ENCODE measurements at places on chromosomes 12 and 14.

DNA sequence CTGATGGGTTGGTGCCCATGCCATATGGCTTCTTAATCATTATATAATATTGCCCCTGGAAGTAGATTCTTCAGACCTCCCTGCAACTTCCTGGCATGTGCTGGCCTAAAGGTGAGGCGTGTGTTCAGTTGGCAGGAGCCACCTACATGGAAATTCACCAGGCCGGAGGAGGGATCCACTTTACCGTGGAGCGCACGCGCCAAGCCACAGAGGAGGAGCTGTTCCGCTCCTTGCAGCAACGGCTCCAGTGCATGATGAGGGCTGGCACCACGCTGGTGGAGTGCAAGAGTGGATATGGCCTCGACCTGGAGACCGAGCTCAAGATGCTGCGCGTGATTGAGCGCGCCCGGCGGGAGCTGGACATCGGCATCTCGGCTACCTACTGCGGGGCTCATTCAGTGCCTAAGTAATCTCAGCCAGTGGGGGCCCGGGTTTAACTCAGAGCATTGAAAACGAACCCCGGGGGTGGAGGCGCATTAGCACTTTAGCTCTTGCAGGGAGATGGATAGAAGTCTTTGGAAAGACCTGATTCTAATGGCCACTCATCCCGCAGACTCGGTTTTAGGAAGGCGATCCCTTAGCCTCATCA is 13.5 kb downstream of the AMDHD1 start:
- DNase-seq: no peak

DNA sequence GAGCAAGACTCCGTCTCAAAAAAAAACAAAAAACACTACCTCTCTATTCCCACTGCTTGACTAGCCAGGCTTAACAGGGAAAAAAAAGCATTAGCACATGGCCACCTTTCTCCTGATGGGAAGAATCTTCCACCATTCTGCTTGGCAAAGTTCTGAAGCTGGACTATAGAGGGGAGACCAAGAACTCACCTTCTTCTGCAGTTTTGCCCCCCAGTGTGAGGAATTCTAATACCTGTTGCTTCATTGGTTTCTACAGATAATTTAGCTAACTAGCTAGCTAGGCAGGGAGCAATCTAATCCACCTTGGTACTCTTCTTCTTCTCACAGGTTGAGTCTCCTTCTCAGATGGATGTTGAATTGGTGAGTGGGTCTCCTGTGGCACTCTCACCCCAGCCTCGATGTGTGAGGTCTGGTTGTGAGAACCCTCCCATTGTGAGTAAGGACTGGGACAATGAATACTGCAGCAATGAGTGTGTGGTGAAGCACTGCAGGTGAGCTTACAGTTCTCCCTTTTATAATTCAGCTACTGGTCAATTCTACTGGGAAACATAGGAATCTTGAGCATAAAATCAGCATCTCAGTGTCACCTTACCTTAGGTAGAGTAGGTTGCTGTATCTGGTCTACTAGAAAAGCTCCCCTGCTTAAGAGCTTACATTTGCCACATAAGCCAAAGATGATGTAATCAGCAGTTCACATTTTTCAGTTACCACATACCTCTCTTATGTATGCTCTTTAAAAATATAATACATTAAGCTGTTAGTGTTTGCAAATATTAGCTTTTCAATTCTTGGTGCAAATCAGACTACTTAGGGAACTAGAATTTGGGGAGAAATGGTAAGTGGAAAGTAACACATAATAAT is 16.0 kb downstream of the METTL3 start:
- DNase-seq: no peak

GRCh38 chr14:93026339-93026738 is 89.4 kb downstream of the ITPK1 start:
- no peak for DNase-seq

- DNase-seq: no peak
These were observed 72.2 kb downstream of the SLC6A15 start for GRCh38 chr12:84840356-84840755.

- no peak for DNase-seq
These were observed 474 bp downstream of the TRPV4 start for GRCh38 chr12:109832541-109833306.

- DNase-seq: no peak
These were observed 14.7 kb upstream of the GNPNAT1 start for GRCh38 chr14:52806115-52806514.

- DNase-seq: no peak
These were observed 84.5 kb downstream of the BORCS5 start for GRCh38 chr12:12441429-12441807.

Measured in HAP-1 (cell line).